ENCODE measurements at places on chromosomes 1 and 21.
A peak's percentile ranks its signal among the peaks of the same experiment; 100 is the strongest.

DNA sequence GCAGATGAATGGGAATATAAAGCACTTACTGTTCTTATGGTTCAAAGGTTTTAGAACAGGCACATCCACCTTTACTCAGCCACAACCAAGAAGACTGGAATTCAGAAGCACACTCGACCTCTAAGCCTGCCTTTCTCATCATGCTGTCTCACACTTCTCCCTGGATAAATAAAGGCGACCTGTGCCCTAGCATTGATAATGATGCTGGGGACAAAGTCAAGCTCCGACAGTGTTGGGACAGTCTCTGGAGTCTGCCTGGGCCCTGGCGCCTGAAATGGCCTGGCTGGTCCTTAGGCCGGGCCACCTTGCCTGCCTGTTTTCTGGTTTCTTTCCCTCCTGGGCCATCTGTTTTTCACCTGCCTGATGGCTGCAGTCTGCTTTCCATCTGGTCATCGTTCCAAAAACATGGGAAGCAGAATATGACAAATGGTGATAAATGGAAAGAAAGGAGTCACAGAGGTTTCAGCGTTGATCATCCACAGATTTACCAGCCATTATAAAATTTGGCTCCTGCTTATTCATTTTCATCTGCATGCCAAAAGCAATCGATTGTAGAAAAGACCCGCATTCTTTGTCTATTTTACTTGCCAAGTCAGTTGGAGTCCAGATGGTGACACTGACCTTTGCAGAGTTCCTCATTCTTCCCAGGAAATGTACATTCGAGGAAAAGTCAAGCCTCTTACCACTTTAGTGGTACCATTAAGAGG is 91.2 kb upstream of the KCNJ15 start:
- DNase-seq = no peak

DNA sequence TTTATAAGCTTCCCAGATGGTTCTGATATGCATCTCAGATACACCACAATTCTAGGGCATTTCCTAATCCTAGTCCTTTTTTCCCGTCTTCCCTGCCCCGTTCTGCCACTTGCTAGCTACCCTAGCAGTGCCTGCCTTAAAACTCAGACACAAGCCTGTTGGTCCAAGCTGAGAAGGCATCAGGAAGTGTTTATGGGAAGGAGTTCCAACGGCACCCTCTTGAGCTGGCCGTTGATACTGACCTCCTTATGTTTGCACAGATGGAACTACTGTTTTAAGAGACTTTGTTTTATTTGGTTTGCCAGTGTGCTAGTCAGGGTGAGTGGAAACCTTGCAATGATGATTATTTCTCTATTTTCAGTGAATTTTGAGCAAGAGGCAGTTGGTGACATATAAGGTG is 67.2 kb downstream of the UCK2 start:
- DNase-seq = no peak

DNA sequence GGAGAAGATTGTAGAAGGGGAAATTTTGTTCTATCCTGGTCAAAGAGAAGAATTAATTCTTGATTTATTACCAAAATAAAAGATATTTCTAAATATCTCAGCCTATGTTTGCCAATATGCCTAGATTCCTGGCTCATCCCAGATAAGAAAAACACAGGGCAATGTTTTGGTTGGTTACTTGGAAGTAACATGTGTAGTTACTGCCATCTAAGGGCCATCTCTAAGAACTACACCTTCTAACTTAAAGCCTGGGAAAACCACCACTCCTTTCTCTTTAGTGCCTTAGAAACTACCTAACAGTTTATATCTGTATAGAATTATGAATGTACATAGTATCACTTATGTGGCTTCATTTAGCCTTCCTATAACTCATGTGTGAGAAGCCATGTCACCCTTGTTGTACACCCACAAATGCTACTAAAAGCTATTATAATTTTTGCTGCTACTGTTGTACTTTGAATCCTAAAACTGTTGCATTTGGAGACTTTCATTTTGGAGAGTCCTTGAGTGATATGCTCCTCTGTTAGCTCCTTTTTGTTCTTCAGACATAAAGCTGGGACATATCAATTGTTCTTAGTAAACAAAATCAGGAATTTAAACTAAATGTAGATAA is 4.5 kb downstream of the AIM2 start:
- peak; percentile 62 for DNase-seq

GRCh38 chr1:162753001-162753658 is 37.4 kb upstream of the HSD17B7 start:
- DNase-seq = no peak

- DNase-seq = no peak
These were observed 687.7 kb upstream of the ADGRL4 start for GRCh38 chr1:79694241-79694640.

DNA sequence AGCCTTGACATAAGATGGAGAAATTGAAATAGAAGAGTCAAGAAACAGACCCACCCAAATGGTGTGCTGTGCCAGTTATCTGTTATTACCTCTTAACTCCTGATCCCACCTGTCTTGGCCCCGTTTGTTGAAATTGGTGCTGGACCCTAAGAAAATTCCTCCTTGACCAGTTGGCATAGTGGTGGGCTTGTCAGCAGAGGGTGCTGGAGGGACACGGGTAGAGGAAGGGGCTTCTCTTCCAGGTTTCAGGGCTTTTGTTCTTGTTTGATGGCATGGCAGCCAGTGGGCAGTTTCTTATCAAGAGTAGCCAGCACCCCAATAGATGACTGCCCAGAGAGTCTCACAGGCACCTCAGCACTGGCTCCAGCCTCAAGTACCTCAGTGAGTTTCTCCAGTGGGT is 51.6 kb downstream of the PCBP3 start:
- DNase-seq = no peak

- no peak for DNase-seq
These were observed 343.4 kb downstream of the PLPP3 start for GRCh38 chr1:56235909-56236510.

- no peak for DNase-seq
These were observed 61.3 kb upstream of the DIP2A start for GRCh38 chr21:46397211-46397905.

- peak; percentile 11 for DNase-seq
These were observed 1967.6 kb downstream of the MRPL39 start for GRCh38 chr21:23639721-23640120.
